ENCODE measurements at places on chromosomes 3 and 15.

- DNase-seq: no peak
Measured at GRCh38 chr3:129358177-129358771, 70.2 kb downstream of the EFCAB12 start.

- no peak for DNase-seq
Measured at GRCh38 chr15:62979252-62979651, 63.3 kb upstream of the TPM1 start.

- no peak for DNase-seq
Measured at GRCh38 chr3:186965141-186965879, 35.0 kb downstream of the ST6GAL1 start.

GRCh38 chr3:38998086-38998485 lies 53.7 kb downstream of the SCN11A start:
- no peak for DNase-seq

DNA sequence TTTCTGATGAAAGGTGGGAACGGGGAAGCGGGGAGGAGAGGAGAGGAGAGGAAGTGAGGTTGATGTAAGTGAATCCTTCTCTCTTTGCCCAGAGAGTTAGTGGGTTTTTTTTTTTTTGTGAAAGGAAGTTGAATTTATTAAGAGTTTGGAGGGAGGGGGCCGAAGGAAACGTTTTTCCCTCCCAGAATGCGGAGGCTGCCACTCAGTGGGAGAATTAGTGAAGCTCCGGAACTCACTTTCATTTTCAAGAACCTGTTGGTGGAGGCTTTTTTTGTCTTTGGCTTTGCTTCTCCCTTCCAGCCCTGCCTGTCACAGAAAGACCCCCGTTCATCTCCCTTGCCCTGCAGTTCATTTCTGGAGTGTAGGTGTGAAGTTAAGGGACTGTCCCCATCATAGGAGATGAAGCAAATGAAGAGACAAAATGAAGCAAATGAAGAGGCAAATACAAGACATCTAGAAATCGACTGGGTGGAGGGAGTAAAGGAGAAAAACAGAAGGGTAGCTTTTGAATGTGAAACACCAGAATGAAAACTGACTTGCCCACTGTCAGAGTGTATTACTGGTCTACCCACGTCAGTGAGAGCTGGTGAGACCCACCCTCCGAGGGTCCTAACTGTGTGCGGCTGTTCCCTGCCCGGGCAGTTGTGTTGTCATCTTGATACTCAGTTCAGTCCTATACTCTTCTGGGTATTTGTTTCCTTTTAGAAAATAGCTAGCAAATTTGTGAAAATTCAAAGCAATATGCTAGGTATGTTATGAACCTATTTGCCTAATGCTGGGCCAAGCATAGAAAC lies 91.5 kb downstream of the ITPR1 start:
- DNase-seq: no peak

GRCh38 chr3:120559242-120560061 lies 36.7 kb upstream of the NDUFB4 start:
- no peak for DNase-seq

DNA sequence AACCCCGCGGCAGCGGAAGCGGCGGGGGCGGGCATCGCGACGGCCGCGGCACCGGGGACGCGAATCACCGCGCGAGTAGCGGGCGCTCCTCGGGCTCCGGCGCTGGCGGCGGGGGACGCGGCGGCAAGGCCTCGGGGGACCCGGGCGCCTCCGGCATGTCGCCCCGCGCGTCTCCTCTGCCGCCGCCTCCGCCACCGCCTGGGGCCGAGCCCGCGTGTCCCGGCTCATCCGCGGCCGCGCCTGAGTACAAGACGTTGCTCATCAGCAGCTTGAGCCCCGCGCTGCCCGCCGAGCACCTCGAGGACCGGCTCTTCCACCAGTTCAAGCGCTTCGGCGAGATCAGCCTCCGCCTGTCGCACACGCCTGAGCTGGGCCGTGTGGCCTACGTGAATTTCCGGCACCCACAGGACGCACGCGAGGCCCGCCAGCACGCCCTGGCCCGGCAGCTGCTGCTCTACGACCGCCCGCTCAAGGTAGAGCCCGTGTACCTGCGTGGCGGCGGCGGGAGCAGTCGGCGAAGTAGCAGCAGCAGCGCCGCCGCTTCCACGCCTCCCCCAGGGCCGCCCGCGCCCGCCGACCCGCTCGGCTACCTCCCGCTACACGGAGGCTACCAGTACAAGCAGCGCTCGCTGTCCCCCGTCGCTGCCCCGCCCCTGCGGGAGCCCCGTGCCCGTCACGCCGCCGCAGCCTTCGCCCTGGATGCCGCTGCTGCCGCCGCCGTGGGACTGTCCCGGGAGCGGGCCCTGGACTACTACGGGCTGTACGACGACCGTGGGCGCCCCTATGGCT lies 675 bp downstream of the RBM15B start:
- DNase-seq: no peak

DNA sequence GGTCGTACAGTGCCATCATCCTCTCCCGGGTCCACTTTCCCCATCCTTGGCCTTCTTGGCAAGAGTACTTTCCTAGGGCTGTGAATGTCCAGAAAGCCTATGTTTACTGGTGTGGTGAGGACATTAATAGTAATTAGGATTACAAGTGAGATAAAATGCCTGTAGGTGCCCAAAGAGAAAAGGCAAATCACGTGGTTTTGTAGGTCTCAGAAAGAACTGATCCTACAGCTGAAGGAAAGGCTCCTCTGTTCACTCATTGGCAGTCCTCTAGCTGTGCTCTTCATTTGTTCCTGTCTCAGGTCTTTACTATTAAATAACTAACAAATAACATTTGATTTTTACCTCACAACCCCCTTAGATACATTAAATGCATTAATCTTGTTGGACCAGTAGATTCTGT lies 220.1 kb upstream of the CBLB start:
- no peak for DNase-seq

GRCh38 chr3:120416868-120417267 lies 33.9 kb downstream of the FSTL1 start:
- DNase-seq: no peak

DNA sequence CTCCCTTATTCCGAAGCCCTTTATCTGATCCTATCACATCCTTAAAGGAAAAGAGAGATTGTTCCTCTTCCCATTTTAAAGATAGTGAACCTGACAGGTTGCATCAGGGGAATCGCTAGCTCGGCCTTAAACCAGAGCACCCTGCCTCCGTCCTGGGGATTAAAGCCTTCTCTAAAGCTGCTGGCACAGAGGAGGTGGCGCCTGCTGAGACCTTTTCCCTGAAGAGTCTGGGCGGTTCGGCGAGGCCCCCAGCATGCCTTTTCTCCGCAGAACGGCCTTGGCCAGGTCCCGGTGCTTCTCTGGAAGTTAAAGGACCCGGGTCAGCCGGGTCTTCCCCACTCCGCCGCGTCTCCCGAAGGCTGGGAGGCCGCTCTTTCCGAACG lies 593 bp downstream of the FAM219B start:
- DNase-seq: no peak

DNA sequence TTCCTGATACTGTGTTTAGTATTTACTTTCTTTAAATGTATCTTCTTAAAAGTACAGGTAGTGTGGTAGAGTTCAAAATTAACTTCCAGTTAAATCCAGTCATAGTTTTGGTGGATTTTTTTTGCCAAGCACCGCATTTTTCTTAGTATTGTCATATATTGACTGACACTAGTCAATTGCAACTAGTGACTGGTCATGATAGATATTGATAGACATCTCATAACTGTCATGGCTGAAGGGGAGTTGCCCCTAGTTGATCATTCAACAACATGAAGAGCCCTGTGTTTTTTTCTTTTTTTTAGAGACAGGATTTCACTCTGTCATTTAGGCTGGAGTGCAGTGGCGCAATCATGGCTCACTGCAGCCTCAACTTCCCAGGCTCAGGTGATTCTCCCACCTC lies 22.1 kb downstream of the RAB8B start:
- no peak for DNase-seq

GRCh38 chr3:106129939-106130338 lies 261.1 kb upstream of the CBLB start:
- no peak for DNase-seq

Measured in stimulated activated CD8-positive, alpha-beta memory T cell treated with anti-CD3 and anti-CD28 coated beads, Interleukin-4, amount 100 ng/mL, for 4 hours (primary cell).